ENCODE measurements at places on chromosomes 2 and 18. TPM values are rescaled to one million over a fixed set of nuclear protein-coding genes. Genes with fewer than 3 reads are reported as not detected.

DNA sequence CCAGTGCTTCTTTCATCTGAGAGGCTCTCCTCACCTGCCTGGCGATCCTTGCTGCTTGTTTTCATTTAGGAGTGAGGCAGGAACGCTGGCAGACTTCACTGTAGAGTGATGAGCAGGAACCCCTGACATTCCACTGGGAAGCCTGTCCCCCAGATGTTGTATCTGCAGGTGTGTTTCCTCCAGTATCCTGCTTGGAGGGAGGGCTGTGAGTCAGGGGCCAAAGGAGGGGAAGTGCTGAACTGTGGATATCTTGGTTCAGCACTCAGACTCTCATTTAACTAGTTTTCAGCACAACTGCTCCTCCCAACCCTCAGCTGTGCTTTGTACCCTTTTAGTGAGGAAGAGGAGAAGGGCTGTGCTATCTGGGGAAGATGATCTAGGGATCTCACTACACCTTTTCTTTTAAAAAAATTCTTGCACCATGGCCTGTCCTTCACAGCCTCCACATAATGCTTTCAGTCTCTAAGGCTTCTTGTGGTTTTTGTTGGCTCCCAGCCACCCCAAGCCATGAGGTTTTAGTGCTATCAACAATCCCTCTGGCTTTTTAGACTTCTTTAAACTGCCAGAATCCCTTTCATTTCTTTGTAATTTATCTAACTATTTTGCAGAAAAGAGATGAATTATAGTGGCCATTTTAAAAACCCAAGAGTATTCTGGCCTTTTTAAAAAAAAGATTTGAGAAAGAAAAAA, 11.2 kb downstream of the ANKAR start:
- no peaks in the 10 kb centered on the region for H3K36me3 ChIP-seq
- H3K27me3 ChIP-seq = no peaks in the 10 kb centered on the region
- no peaks in the 10 kb centered on the region for H3K4me1 ChIP-seq
- H3K27ac ChIP-seq = no peak overlapping the region
- no peak overlapping the region for H3K4me3 ChIP-seq

DNA sequence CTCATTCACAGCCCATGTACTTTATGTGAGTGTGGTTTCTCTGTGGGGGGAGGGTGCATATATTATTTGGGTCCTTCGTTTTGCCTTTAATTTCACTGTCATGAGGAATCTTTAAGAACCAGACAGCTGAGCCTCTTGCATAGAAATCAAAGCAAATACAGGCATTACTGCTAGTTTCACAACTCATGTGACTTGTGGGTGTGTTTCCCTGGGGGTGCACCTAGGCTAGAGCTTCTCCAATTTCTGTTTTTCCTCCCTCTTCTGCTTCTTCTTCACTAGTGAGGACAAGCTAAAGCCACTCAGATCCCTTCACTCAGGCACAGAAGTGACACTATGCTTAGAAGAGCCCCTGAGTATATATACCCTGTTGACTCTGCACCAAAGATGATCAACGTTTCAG, 131.4 kb downstream of the ACOXL start:
- H3K36me3 ChIP-seq = no peaks in the 10 kb centered on the region
- no peak for DNase-seq
- H3K27ac ChIP-seq = no peak overlapping the region
- peaks cover 2% of the 10 kb centered on the region for H3K27me3 ChIP-seq

VWC2L gene
- not detected for total RNA-seq

SP140 gene
- 2.7 TPM for total RNA-seq

DNA sequence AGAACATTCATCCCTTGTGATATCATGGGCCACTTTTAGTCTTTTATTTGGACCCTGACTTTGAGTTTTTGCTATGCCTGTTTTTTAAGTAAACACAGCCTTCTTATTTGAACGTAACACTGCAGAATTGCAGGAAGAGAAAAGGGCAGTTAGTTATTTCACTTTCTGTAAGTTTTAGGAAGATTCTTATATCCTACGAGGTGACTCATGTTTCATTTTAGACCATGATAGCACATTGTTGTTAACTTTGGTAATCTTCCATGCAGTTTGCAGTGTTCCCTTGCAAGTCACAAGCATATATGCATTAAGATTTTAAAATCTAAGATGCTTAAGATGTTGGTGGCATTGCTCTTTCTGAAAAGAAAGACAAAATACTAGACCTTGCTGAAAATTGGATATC, 128.6 kb upstream of the EPC2 start:
- H3K27ac ChIP-seq = no peak overlapping the region
- no peaks in the 10 kb centered on the region for H3K36me3 ChIP-seq
- no peak overlapping the region for H3K4me3 ChIP-seq
- H3K4me1 ChIP-seq = peaks cover 6% of the 10 kb centered on the region
- H3K27me3 ChIP-seq = no peaks in the 10 kb centered on the region

GRCh38 chr18:63676526-63677323, 15.0 kb upstream of the SERPINB3 start:
- no peaks in the 10 kb centered on the region for H3K4me1 ChIP-seq
- H3K27me3 ChIP-seq = peaks cover 2% of the 10 kb centered on the region
- no peak overlapping the region for H3K27ac ChIP-seq
- no peak overlapping the region for H3K4me3 ChIP-seq
- no peaks in the 10 kb centered on the region for H3K36me3 ChIP-seq

C2orf80 gene
- not detected for total RNA-seq

SERPINB4 gene
- not detected for total RNA-seq

KANSL3 gene
- total RNA-seq = 49.9 TPM

UGT1A8 gene
- not detected for total RNA-seq

DNA sequence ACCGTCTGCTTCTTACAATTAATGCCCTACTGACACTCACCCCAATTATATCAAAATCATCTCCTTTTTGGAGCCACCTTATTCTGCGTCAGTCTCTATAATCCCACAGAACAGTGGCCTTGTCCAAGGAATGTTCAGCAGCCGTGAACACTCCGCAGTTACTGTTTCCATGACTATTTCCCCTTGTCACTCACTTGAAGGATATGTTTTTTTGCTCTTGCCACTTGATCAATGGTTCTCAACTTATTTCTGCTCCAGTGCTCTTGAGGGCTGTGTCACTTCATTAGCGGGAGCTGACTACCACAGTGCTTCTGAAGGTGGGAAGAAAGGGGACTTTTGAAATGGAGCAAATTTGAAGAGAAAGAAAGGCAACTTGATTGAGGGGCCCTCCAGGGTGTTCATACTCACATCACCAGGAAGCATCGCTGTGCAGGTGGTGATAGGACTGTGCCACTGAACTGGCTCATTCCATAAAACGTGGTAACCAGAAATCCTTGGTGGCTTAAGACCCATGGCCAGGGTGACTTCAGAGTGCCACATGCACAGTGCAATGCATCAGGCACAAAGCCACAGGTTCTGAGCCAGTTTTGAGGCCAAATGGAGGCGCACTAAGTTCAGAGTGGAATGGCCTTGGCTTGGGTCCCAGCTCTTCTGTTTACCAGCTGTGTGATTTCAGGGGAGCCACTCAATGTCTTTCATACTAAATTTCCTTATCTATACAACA, 320.6 kb upstream of the RAB12 start:
- H3K4me1 ChIP-seq = peaks cover 3% of the 10 kb centered on the region
- H3K36me3 ChIP-seq = peaks cover 2% of the 10 kb centered on the region
- H3K27me3 ChIP-seq = no peaks in the 10 kb centered on the region
- no peak for DNase-seq

DNA sequence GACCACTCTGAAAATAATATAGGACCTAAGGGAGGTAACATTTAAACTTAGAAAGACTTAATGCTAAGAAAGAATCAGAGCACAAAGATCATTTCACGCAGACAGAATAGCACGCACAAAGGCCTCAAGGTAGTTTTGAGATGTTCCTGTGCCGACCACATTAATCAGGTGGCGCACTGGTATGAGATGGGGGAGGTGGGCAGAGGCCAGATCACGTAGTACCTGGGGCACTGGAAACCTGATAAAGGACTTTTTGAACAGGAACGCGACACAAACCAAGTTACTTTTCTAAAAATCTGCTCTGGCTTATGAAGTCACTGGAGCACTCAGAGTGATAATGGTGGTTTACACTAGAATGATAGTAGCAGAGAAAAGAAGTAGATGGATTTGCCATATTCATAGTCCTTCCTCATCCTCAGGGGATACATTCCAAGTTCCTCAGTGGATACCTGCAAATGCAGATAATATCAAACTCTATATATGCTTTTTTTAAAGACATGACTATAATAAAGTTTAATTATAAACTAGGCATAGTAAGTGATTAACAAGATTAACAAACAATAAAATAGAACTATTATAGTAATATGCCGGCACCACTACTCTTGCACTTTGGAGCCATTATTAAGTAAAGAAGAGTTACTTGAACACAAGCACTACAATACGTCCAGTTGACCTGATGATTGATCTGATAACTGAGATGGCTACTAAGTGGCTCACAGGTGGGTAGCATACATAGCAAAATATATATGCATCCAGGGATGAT, 42.6 kb upstream of the CDCA7 start:
- DNase-seq = no peak
- no peak overlapping the region for H3K4me3 ChIP-seq
- H3K27ac ChIP-seq = no peak overlapping the region

VAMP5 gene
- 83.8 TPM for total RNA-seq

TUBB8B gene
- not detected for total RNA-seq

PROC gene
- not detected for total RNA-seq

FSIP2 gene
- 1.3 TPM for total RNA-seq

DNA sequence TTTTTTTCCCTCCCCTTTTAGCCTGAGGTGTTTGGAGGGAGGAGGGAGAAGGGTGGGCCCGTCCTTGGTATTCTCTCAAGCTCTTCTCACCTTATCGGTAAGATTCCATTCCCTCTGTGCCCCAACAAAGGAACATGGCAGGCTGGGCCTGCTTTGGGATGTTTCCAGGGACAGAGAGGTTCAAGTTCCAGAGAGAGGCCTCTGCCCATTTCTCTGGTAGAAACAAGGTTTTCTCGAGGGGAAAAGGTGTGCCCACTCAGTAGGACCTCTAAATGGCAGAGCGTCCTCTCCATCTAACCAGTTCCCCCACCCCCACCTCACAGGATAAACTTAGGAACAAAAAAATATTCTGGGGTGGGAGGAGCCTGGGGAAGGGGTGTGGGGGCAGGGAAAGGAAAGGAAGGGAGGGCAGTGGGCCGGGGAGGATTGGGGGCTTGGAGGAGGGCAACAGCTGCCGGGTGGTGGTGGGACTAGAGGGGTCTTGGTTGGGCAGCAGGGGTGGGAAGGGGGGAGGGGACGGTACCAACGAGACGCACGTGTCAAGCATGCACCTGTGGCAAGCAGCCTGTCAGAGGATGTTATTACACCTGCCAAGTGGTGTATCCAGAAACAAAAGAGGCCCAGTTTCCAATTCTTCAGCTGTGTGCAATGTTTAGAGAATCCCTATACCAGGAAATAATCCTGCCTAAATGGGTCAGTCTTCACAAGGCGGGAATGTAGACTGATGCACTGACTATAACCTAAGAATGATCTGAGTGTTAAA, 2.1 kb downstream of the PCBP1 start:
- no peaks in the 10 kb centered on the region for H3K36me3 ChIP-seq
- H3K27me3 ChIP-seq = no peaks in the 10 kb centered on the region
- peak overlapping the region; percentile 75 for H3K4me3 ChIP-seq
- DNase-seq = peak; percentile 62
- H3K27ac ChIP-seq = peak overlapping the region; percentile 77

TMEM169 gene
- 0.72 TPM for total RNA-seq

DNA sequence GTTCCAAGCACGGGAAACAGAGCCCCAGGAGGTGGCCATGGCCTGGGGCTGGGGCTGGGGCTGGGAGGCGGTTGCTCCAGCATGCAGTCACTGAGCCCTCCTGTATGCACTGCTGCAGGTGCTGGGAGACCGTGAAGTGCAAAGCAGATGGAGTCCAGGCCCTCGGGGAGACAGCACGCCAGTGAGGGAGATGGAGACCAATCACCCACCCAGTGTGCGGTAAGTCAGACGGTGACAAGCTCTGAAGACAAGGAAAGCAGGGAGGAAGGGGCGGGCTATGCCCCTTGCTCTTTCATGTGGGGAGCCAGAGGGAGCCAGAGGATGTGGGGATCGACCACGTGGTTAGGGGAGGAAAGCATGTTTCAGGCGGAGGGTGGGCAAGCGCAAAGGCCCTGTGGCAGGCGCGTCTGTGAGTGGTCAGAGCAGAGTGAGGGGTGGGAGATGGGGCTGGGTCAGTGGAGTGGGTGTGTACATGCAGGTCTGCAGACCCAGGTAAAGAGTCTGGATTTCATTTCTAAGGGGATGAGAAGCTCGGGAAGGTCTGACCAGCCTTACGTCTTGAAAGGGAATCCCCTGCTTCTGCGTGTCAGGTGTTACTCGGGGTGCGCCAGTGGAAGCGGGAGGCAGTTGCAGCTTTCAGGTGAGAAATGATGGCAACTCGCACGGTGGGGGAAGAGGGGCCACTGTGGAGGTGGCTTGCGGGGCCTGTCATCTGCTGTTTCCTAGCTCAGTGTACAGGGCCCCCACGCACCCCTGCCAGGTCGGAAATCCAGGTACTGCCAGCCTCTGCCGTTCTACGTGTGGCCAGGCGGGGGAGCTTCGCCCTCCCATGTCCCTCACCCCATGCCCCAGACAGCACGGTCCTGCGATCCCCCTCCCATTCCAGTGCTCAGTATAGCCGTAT, 19.4 kb downstream of the RRM2 start:
- H3K27ac ChIP-seq = no peak overlapping the region
- no peaks in the 10 kb centered on the region for H3K36me3 ChIP-seq
- H3K27me3 ChIP-seq = no peaks in the 10 kb centered on the region
- no peak for DNase-seq

- H3K4me3 ChIP-seq = no peak overlapping the region
- no peaks in the 10 kb centered on the region for H3K36me3 ChIP-seq
- H3K27ac ChIP-seq = no peak overlapping the region
- no peaks in the 10 kb centered on the region for H3K27me3 ChIP-seq
- DNase-seq = no peak
Observed at GRCh38 chr18:51739044-51739666, 541.7 kb upstream of the MEX3C start.

- H3K27ac ChIP-seq = no peak overlapping the region
- no peaks in the 10 kb centered on the region for H3K36me3 ChIP-seq
- no peak overlapping the region for H3K4me3 ChIP-seq
- no peaks in the 10 kb centered on the region for H3K27me3 ChIP-seq
- DNase-seq = no peak
Observed at GRCh38 chr2:157920736-157921135, 44.6 kb upstream of the ACVR1 start.

GRCh38 chr2:206305523-206306245, 31.2 kb downstream of the ZDBF2 start:
- no peak overlapping the region for H3K4me3 ChIP-seq
- no peaks in the 10 kb centered on the region for H3K27me3 ChIP-seq
- no peaks in the 10 kb centered on the region for H3K36me3 ChIP-seq
- no peak for DNase-seq
- H3K4me1 ChIP-seq = no peaks in the 10 kb centered on the region

Data from aorta (tissue), 5 donors.